ENCODE measurements at places on chromosomes 1 and 21.

GRCh38 chr1:6508154-6508815 lies 16.8 kb upstream of the PLEKHG5 start:
- no peak for DNase-seq

DNA sequence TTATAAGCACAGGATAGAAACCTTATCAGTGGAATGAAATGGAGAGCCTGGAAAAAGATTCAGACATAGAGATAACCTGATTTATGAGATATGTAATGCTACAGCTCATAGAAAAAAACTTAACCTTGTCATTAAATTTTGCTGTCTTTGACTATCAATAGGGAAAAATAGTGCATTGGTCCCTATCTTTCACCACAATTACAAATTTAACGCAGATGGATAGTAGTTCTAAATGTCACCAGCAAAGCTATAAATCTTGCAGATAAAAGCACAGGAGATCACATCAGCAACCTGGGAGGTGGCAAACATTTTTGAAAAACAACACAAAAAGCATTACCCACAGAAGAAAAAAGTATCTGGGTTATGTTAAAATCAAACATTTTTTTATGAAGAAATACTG lies 831.6 kb downstream of the BRINP3 start:
- DNase-seq = no peak

- DNase-seq = no peak
Observed at GRCh38 chr21:42942244-42942643, 16.8 kb upstream of the ERVH48-1 start.

GRCh38 chr1:181353526-181353925 lies 129.8 kb upstream of the CACNA1E start:
- DNase-seq = no peak

GRCh38 chr1:228298471-228298870 lies 90.6 kb downstream of the OBSCN start:
- no peak for DNase-seq

- no peak for DNase-seq
Observed at GRCh38 chr21:40416572-40416971, 430.4 kb downstream of the DSCAM start.

- DNase-seq = no peak
Observed at GRCh38 chr1:19946331-19946751, 22.9 kb upstream of the PLA2G2E start.

DNA sequence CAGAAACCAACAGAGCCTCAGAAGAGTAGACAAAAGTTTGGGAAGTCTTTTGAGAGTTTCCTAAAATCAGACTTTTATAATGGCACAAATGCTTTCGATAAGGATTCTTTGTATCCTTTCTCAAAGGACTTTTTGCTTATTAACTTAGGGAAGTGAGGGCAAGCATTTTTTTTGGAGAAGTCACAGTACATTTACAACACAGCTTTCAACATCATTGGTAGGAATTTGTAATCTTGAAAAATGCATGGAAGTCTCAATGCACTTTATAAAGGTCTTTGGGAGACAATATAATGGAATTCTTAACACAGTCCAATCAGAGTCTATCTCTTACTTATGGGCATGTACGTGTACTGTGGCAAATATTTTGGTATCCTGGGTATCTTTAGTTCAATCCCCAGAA lies 325.8 kb upstream of the NR5A2 start:
- no peak for DNase-seq

- no peak for DNase-seq
Observed at GRCh38 chr1:18340158-18340764, 140.5 kb upstream of the KLHDC7A start.

DNA sequence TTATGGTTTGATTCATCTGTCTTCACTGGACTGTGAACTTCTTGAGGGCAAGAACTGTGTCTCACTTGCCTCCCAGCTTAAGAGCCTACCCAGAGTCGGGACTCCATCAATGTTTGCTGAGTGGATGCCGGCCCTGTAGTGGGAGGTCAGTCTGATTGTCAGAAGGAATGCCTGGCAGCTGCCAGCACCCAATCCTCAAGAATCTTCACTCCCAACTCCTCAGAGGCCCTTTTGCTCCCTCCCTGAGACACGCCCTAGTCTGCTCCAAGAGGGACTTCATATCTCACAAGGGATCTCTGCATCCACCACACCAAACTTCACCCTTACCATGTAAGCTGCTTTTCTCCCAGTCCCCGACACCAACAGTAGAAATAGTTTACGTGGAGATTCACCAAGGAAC lies 15.2 kb upstream of the KDM4A start:
- DNase-seq = no peak

- DNase-seq = no peak
Observed at GRCh38 chr21:26140164-26140579, 30.4 kb downstream of the APP start.

DNA sequence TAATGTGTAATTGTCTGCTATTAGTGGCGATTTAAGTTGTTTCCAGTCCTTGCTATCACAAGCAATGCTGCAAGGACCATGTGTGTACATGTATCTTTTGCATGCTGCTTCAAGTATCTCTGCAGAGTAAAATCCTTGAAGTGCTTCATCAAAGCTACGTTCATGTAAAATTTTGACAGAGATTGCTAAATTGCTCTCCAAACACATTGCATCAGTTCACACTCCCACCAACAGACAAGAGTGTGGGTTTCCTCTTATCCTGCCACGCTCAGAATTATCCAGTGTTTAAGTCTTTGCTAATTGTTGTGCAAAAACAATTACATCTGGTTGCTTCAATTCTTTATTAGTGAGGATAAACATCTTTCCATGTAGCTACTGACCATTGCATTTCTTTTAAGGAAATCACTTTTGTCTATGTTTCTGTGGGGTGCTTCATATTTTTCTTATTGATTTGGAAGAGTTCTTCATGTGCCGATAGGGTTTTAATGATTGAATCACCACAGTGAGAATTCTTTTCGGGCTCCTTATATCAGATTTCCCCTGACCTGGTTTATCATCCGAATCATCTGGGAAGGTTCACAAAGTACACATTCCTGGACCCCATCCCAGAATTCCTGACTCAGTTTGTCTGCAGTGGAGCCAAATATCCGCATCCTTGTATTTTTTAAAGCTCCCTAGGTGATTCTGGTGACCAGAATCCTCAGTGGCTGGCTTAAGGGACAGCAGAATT lies 56.3 kb upstream of the GALNT2 start:
- no peak for DNase-seq

DNA sequence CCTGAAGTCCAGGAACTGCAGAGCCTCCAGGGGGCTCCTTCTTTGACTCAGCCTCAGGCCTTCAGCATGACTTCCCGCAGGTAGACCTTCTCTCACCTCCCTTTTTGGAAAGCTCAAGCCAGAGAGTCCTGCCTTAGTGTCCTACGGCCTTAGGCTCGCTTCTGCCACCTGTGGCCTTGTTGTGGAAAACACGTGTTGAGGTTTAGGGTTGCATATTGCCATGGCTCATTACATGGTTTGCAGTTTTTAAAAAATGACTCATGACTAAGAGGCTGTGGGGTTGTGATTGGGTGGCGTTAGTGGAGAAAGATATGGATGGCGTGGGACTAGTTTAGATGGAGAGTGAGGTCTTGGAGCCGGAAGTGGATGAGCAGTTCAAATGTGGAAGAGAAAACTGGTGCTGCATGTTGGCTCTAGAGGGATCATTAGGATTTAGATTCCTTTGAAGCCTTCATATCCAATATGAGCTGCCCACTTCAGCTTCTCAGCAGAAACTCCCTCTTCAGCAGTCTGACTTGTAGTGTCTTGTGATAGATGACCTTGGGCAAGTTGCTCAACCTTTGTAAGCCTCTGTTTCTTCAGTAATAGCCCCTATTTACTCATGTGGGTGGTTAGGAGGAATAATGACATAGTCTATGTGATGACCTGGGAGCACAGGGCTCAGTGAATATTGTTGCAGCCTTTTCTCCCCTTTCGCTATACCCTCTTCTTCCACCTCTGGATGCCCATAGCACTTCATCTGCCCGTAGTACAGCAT lies 6.5 kb upstream of the FGGY start:
- no peak for DNase-seq

DNA sequence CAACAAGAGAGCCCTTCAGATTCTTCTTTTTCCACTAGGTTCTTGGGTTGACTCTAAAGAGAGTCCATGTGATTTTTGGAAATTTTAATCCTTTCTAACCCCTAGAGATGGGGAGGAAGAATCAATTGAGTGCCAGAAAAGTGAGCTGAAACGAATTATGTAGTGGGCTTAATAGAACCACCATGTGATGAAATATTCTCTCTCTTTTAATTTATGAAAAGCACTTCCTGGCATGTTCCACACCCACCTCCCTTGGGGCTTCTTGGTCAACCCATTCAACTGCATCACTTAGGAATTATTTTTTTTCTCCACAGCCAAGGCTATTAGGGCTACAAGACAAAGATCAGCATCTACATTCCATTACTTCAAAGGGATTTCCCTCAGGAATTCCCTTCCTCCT lies 79.6 kb downstream of the ZC3H11B start:
- no peak for DNase-seq

GRCh38 chr21:41119901-41120300 lies 48.1 kb upstream of the BACE2 start:
- DNase-seq = no peak

- DNase-seq = no peak
Observed at GRCh38 chr1:162876751-162877150, 15.8 kb upstream of the CCDC190 start.

DNA sequence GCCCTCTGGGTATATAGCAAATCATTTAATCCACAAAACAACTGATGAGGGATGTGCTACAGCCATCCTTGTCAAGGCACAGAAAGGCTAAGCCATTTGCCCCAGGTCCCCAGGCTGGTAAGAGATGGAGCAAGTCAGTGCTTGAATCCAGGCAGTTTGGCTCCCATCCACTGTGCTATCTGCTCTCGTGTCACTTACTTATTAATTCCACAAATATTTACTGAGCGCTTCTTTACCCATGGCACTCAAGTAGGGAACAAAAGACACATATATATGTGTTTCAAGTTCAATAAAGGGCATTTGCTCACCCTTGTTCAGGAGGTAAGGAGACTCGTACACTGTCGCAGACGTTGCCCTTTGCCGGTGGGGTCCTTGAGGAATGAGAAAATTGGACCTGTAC lies 38.6 kb upstream of the MPZL1 start:
- DNase-seq = no peak

DNA sequence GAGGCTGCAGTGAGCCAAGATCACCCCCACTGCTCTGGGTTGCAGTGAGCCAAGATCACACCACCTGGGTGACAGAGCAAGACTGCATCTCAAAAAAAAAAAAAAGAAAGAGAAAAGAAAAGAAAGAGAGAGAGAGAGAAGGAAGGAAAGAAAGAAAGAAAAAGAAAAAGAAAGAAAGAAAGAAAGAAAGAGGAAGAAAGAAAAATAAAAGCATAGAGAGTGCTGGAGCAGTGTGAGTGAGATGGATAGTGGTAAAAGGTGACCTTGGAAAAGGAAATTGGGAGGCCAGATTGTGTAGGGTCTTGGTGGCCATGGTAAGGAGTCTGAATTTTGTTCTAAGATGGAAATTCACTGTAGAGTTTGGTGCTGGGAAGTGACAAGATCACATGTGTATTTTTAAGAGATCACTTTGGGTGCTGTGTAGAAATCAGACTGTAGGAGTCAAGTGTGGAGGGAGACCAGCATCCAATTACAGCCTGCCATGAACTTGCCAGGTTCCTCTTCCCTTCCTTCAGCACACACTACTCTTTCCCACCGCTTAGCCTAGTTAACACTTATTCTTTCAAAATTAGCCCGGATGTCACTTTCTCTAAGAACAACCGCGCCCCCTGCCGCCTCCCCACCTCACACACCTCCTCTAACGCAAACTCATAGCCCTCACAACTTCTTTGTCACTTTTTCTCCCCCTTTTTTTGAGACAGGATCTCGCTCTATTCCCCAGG lies 17.9 kb downstream of the MTX1 start:
- DNase-seq = peak; percentile 82

- peak; percentile 11 for DNase-seq
Observed at GRCh38 chr1:243483071-243483771, 227.4 kb downstream of the SDCCAG8 start.

GRCh38 chr1:184558691-184559090 lies 171.9 kb downstream of the C1orf21 start:
- DNase-seq = no peak

- no peak for DNase-seq
Observed at GRCh38 chr21:33783187-33783979, 132.2 kb downstream of the ATP5PO start.

DNA sequence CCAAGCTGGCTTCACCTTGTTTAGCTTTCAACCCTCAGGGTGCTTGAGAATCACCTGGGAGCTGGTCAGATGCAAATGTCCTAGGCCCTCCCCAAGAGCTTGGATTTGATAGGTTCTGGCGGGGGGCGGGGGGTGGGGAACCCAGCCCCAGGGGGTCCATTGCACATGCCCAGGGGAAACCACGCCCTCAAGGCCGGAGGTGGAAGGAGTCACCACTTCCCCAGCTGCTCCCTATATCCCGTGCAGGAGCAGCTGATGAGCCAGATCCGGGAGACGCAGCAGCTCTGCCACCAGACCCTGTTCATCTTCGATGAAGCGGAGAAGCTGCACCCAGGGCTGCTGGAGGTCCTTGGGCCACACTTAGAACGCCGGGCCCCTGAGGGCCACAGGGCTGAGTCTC lies 5.8 kb downstream of the TOR3A start:
- DNase-seq = no peak

- no peak for DNase-seq
Observed at GRCh38 chr21:36323032-36323431, 3.0 kb downstream of the MORC3 start.

DNA sequence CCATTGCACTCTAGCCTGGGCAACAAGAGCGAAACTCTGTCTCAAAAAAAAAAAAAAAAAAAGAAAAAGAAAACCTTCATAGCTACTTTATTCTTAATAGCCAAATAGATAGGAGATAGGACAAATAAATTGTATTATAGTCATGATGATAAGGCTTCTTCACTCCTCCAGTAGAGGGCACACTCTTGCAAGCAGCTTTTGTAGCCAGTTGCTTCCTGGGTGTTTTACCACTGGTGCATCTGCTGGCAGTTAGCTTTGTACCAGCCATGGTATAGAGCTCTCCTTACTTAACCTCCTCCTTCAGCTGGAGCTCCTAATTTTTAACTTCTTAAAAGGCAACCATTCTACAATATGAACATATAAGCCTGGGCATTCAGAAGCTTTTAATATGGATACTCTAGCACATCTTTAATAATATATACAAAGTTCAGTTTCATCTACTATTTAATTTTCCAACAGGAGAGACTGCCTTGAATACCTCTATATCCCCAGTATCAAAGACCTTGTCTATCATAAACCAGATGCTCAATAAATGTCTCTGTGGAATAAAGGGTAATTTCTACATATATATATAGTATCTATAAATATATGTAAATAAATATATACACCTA lies 35.8 kb downstream of the EVI5 start:
- peak; percentile 12 for DNase-seq

GRCh38 chr1:18009055-18009454 lies 98.5 kb upstream of the IGSF21 start:
- no peak for DNase-seq

GRCh38 chr1:210738256-210738655 lies 395.7 kb downstream of the KCNH1 start:
- DNase-seq = no peak

- peak; percentile 76 for DNase-seq
Observed at GRCh38 chr1:31944205-31945089, 6.3 kb upstream of the PTP4A2 start.

- no peak for DNase-seq
Observed at GRCh38 chr1:22037520-22037919, 15.0 kb upstream of the CDC42 start.
